SJCRH30 (cell line): ENCODE measurements at places on chromosomes 12 and 14.

GRCh38 chr12:107309020-107309419 lies 215.7 kb upstream of the CRY1 start:
- H3K4me3 ChIP-seq: no peak overlapping the region
- H3K36me3 ChIP-seq: no peaks in the 10 kb centered on the region
- H3K27ac ChIP-seq: no peak overlapping the region
- peaks cover 6% of the 10 kb centered on the region; the same call in 1 of the 2 replicates for H3K27me3 ChIP-seq
- no peak for DNase-seq

GRCh38 chr14:36105401-36105800 lies 71.1 kb downstream of the PTCSC3 start:
- no peak overlapping the region for H3K4me3 ChIP-seq
- no peaks in the 10 kb centered on the region for H3K4me1 ChIP-seq
- no peaks in the 10 kb centered on the region for H3K36me3 ChIP-seq
- DNase-seq: no peak
- H3K27me3 ChIP-seq: peaks cover 8% of the 10 kb centered on the region

DNA sequence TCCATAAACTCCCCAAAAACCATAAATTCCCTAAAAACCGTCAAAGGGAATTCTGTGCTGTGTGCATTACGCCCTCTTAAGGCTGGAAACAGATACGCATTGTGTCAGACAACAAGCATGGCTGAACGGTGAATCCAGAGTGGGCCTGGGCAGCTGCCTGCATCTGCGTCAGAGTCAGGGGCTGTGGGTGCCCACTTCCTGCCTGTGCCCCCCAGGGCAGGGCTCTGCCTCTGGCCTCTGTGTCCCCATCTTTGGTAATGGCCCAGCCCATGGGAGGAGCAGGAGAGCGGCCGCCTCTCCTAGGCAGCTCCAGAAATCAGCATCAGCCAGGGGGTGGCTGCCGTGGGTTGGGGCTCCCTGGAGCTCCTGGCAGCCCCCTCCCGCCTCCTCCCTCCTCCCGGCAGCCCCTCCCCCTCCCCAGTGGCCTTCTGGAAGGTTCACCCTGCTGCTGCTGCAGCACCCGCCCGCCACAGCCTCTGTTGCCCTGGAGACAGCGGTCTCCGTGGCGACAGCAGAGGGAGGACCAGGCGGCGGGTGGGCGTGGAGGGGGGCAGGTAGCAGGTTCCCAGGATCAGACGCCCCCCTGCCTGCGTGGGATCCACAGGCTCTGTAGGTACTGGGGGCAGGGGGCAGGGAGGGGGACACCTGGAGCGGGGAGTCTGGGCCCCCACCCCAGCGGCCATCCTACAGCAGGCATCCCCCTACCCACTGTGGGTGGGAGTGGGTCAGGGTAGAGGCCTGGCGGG lies 5.9 kb downstream of the MMP17 start:
- no peaks in the 10 kb centered on the region for H3K4me1 ChIP-seq
- H3K27me3 ChIP-seq: no peaks in the 10 kb centered on the region; the same call in 1 of the 2 replicates
- H3K4me3 ChIP-seq: no peak overlapping the region
- no peak overlapping the region for H3K27ac ChIP-seq

GRCh38 chr12:122123051-122123760 lies 44.6 kb downstream of the MLXIP start:
- H3K36me3 ChIP-seq: 0 out of 2 replicates have a peak, but pooled peaks cover 3% of the 10 kb centered on the region
- no peak overlapping the region for H3K4me3 ChIP-seq
- no peaks in the 10 kb centered on the region for H3K27me3 ChIP-seq
- DNase-seq: peak; percentile 65
- no peaks in the 10 kb centered on the region for H3K4me1 ChIP-seq
- H3K27ac ChIP-seq: no peak overlapping the region

DNA sequence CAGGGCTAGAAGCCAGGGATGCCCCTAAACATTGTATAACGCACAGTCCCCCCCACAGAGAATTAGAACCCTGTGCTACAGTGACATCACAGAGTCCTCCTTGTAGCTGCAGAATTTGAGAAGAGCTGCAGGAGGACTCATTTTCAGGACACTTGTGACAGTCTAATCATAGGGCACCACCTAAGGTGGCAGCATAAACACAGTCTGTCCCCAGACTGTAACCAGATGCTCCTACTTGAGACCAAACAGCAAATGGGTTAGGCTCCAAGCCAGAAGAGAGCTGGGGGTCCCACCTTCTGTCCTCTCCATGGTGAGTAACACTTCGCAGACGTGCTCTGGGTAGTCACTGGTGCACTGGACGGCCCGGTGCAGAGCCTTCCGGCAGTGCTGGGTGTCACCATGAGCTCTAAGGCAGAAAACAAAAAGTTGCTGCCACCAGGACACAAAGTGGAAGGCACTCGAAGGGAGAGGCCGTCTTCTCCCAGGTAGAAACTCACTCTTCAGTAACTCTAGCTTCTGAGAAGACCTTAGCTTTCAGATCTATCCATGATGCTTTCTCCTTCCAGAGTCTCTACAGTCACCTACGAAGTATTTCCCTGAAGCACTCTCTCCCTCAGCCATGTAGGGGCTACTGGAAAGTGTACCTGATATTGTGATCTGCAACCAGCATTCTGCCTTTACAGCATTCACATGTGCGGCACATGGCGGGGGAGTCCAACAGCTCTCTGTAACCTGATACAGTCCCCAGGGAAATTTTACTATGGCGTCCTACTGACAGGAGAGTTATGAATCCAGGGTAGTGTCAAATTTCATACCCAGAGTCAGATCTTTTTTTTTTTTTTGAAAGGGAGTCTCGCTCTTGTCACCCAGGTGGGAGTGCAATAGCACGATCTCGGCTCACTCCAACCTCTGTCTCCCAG lies 17.1 kb downstream of the FICD start:
- H3K4me1 ChIP-seq: no peaks in the 10 kb centered on the region; the same call in 1 of the 2 replicates
- peaks cover 83% of the 10 kb centered on the region for H3K36me3 ChIP-seq
- H3K4me3 ChIP-seq: no peak overlapping the region
- H3K27me3 ChIP-seq: no peaks in the 10 kb centered on the region

DNA sequence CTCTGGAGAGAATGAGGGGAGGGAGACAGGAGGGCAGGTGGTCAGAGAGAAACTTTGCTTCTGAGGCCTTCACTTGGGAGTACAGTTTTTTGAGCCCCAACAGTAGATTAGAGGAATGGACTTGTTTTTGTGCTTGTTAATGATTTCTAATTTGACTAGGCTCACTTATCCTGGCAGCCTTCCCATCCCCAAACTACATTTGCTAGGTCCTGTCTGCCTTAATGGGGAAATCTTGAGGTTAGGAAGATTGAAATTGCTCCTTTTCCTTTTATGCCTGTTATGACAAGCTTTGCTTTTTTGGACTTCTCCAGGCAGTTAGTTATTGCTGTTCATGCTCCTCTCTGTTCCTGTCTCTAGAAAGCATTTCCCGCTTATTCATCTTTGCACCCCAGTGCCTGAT lies 37.7 kb downstream of the SYNE2 start:
- H3K27me3 ChIP-seq: no peaks in the 10 kb centered on the region
- H3K36me3 ChIP-seq: no peaks in the 10 kb centered on the region
- no peak overlapping the region for H3K27ac ChIP-seq
- 0 out of 2 replicates have a peak, but pooled peaks cover 3% of the 10 kb centered on the region for H3K4me1 ChIP-seq
- H3K4me3 ChIP-seq: no peak overlapping the region

DNA sequence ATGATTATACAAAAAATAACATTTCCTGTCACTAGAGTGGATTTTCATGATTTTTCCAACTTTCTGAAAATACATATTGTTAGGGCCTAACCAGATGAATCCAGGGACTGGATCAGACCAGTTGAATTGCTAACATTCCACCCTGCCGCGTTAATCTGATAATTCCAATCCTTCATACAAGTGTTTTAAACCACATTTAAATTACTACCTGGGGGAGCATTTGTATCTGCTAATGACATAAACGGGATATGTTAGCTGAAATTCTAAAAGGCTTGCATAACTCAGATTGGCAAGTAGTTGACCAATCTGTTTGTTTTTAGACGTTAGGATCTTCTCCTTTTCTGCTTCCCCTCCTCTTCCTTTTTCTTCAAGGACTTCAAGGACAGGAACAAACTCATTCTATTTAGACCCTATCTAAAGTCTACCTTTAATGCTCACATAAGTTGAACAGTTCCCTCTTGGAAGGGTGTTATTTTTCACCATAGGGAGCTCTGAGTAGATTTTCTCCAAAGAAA lies 239.0 kb downstream of the ADAMTS20 start:
- H3K36me3 ChIP-seq: no peaks in the 10 kb centered on the region
- no peaks in the 10 kb centered on the region for H3K4me1 ChIP-seq
- H3K4me3 ChIP-seq: no peak overlapping the region
- no peaks in the 10 kb centered on the region for H3K27me3 ChIP-seq

GRCh38 chr12:121724925-121725324 lies 12.4 kb downstream of the TMEM120B start:
- H3K27me3 ChIP-seq: no peaks in the 10 kb centered on the region
- no peak overlapping the region for H3K27ac ChIP-seq
- H3K4me3 ChIP-seq: no peak overlapping the region
- peaks cover 2% of the 10 kb centered on the region; the same call in 1 of the 2 replicates for H3K4me1 ChIP-seq
- peaks cover 22% of the 10 kb centered on the region for H3K36me3 ChIP-seq

- no peak overlapping the region for H3K4me3 ChIP-seq
- H3K36me3 ChIP-seq: no peaks in the 10 kb centered on the region
- DNase-seq: no peak
- H3K27ac ChIP-seq: no peak overlapping the region
These were observed 52.6 kb downstream of the FZD10 start for GRCh38 chr12:130214686-130215395.

GRCh38 chr12:64746663-64747062 lies 12.5 kb downstream of the GNS start:
- no peak overlapping the region for H3K27ac ChIP-seq
- peaks cover 32% of the 10 kb centered on the region for H3K36me3 ChIP-seq
- DNase-seq: no peak
- no peaks in the 10 kb centered on the region for H3K27me3 ChIP-seq
- no peaks in the 10 kb centered on the region for H3K4me1 ChIP-seq
- no peak overlapping the region for H3K4me3 ChIP-seq

DNA sequence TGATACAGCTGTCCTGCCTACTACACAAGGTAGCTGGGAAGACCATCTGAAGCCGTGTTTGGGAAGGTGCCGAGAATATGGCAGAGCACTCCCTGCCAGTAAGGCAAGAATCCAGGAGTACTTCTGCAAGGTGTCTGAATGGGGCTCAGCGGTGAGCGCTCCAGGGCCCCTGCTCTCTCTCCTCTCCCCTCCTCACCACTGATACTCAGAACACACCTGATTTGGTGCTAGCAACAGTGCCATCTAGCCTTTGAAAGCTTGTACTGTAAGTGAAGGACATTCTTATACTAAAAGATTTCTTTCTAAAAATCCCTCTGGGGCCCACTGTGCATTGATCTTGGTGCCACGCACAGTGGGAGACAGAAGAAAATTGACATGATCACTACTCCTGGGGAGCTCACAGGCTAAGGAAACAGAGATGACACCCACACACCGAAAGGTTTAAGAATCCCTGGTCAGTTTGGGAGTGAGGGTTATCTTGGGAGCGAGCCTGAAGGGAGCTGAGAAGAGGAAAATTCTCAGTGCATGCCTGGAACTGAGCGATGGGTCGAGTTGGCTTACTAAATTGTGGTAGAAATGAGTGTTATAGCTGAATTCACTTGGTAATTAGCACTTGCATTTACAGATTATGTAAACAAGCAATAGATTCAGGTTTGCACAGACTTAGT lies 216.9 kb downstream of the NTF3 start:
- H3K36me3 ChIP-seq: no peaks in the 10 kb centered on the region
- no peaks in the 10 kb centered on the region for H3K4me1 ChIP-seq
- H3K27ac ChIP-seq: no peak overlapping the region
- DNase-seq: peak; percentile 58

DNA sequence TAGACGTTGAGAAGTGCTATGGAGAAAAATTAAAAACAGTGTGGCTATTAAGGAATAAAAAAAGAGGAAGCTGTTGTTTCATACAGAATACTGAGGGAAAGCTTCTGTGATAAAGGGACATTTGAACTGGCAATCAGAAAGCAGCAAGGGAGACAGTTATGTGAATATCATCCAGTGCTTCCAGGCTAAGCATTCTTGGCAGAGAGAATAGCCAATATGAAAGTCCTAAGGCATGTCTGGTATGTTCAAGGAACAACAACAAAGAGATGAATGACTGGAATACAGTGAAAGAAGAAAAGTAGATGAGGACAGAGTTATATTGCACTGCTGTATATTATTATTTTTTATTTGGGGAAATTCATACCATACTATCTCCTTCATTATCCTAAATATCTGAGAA lies 23.9 kb downstream of the SCAF11 start:
- DNase-seq: no peak
- peaks cover 17% of the 10 kb centered on the region for H3K4me1 ChIP-seq
- H3K36me3 ChIP-seq: peaks cover 57% of the 10 kb centered on the region

GRCh38 chr14:34003691-34004090 lies 52.8 kb upstream of the EGLN3 start:
- peaks cover 12% of the 10 kb centered on the region for H3K4me1 ChIP-seq
- H3K27me3 ChIP-seq: no peaks in the 10 kb centered on the region
- no peaks in the 10 kb centered on the region for H3K36me3 ChIP-seq
- peak overlapping the region; percentile 3; the same call in 1 of the 2 replicates for H3K27ac ChIP-seq
- no peak overlapping the region for H3K4me3 ChIP-seq

DNA sequence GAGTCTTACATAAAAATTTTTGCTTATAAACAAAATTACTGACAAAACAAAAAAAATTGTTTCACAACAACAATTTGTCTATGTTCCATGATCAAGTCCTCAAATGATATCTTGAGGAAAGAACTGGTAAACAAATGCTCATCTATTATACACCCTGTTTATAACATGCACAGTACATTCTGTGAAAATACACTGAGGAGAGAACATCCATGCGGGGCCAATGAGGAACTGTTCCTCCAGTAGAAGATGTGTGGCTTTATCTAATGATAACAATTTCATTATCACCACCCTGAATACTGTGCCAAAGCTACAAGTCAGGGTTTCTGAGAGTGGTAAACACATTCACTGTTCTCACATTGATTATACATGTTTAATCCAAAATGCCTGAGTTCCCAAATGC lies 10.8 kb downstream of the MLH3 start:
- peak overlapping the region; percentile 96; the same call in 1 of the 2 replicates for H3K27ac ChIP-seq
- no peaks in the 10 kb centered on the region for H3K27me3 ChIP-seq

DNA sequence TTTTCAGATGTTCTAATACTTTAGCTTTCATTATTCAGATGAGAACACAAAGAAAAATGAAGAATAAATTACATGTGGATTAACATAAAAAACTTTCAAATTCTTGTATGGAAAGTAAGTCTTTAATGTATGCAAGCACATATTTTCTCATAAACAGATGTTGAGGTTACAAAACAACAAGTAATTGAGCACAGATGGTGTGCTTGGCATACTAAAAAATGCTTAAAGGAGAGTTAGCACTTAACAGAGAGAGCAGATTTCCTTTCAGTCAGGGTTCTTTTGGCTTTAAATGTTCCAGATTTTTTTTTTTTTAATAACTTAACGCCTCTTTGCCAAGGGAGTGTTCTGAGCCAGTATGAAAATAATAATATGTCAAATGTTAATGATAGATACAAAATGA lies 96.0 kb downstream of the RASSF9 start:
- H3K27ac ChIP-seq: no peak overlapping the region
- no peaks in the 10 kb centered on the region for H3K27me3 ChIP-seq
- H3K4me1 ChIP-seq: no peaks in the 10 kb centered on the region
- H3K4me3 ChIP-seq: no peak overlapping the region
